ENCODE measurements at places on chromosomes 6 and 20.

DNA sequence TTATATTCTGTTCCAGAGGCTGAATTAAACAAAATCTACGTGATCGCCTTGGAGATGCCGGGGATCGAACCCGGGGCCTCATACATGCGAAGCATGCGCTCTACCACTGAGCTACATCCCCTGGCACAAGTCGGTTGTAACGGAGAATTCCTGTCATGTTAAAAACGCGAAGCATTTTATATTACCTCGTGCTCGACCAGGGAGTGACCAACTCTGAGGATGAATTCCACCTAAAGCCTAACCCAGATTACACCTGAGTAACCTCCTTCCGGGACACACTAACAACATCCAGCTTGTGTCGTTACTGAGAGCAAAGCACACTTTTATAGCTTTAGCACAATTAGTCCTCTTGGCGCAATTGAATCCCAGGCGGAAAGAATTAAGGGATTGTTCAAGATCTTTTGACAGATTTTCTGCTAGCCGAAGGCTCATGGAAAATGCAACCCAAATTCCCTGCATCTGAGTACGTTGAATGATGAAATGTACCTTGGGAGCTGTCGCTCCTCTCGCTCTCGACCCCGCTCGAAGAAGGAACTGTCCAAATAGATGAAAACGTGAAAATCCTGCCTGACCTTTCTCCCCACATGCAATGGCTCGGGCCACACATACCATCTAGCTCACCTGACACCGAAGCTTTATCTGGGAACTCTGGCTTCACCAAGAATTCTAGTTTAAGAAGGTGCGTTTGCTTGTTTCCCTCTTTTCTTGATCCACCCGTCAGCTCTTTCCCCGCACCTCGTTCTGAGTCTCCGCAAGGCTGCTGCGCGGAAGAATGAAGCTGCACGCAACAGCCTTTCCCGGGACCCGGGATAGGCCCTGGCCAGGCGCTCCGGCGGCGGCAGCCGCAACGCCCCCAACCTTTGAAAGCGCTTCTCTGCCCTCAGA, 148.3 kb downstream of the GPX5 start:
- DNase-seq: peak; percentile 70

DNA sequence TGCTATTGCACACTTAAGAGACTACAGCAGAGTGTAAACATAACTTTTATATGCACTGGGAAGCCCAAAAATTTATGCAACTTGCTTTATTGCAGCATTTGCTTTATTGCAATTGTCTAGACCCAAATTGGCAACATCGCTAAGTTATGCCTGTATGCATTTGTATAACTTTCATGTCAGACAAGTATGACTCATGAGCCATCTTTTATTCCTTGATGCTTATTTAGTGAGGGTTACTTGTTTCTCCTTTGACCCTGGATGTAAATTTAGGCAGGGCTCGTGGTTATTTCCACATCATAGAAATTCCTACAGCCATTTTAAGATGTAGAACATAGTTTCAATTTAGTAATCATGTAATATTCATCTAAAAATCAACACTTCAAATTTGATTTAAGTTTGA, 130.3 kb upstream of the LY86 start:
- DNase-seq: no peak

DNA sequence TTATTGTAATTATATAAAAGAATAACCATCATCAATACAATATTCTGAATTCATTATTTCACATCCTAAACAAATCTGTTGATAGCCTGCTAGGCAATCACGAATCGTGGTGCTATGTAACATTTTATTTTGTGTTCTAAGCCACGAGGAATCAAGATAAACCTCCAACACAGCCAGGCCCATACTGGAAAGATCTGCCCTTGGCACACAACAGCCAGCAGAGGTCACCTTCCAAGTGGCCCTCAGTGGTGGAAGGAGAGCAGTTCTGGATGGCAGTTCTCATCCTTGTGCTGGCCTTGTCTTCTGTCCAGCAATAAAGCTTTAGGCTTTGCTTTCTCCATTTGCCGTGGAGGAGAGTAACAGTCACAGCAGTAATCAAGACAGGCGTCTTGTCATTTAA, 13.2 kb downstream of the ZNF831 start:
- no peak for DNase-seq

DNA sequence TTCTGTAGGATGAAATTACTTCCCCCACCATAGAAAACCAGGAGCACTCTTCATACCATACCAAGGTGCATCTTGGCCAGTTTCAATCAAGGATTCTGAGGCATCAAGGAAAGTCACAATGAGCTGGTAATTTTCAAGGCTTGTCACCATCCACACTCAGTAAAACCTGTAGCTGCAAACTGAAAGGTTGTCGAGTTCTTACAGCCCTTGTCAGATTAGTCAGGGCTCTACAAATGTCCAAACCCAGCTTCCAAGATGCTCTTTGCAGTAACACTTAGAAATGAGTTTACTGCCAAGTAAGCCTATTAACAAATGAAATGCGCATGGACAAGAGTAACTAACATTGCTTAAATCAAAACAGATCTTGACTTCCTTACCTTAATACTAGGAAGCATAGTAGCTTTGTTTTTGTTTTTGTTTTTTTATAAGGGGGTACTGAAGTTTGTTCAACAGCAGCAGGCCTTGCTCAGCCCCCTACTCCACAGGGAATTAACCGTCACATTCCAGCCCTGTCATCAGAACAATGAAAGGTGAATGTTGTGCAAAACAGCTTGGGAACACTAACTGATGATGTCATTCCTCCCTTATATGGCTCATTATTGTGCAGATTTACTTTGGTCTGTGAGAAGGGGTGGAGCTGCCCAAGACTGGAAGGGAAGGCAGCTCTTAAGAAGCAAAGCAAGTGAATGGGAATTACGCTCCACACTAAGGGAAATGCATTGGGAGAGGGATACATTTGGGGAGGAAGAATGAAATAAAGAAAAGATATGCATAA, 49.9 kb upstream of the TMEM30A start:
- no peak for DNase-seq

- DNase-seq: peak; percentile 62
These were observed 143.7 kb downstream of the KLHL32 start for GRCh38 chr6:97068211-97068610.

DNA sequence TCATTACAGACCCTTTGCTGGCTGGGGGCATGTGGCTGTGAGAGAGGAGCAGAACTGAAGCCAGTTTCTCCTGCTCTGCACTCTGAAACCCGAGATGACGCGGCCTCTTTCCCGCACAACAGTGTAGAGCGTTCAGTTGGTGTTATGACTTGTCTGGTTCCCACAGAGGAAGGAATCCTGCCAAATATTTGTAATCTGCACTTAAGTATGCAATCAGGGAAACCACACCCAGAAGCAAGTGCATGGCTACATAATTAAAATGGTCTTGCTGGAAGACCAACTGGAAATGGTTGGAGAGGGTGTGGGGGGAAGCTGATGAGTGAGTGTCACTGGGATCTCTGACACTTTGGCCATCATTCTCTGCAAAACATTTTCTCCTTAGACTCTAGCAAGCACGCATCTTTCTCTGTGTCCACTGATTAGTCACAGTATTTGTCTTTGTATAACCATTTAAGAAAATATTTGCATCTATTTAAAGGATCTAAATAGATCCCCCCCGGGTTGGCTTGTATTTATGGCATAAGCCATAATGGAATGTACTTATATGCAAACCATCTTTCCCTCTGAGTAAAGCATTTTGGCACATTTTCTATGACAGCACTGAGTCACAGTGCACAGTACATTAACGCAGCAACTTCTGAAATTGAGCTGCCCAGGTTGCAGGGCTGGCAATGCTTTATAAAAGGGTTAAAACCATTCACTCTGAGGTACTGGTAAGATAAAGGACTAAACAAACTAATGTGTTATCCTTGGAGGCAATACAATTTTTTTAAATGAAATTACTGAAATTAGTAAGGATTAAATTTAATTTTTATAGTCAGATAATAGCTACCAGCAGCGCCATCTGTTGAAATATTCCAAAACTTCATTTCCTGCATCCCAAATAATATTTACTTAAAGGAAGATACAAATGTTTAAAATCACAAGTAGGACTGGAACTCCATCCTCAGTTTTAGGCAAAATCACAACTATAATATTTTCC, 76.7 kb downstream of the FOXC1 start:
- DNase-seq: peak; percentile 61

DNA sequence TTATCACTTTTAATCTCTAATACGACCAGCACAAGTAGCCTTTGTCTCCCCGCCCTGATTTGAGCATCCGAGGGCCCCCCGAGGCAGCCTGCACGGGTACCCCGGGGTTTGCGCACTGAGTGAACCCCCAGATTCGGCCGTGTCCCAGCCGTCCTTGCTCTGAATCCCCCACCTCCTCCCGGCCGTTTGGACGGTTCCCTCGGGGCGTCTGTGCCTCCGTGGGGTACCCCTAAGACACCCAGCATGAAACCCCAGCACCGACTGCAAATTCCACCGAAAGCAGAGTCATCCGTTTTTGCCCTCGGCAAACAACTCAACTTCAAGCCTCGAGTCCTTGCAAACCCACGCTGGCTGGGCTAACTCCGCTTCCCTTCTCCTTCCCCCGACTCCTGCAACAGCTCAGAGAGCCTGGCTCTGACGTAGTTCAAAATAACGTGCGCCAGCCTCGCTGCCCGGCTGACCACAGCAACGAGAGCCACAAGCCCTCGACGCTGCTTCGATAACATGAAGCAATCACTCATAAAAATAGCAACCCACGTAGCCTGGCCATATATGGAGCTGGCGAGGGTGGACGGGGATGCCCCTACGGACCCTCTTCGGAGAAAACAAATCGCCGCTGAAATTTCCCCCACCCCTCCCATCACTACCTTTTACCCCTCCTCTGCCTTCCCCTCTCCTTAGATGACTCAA, 764 bp upstream of the SNAP25 start:
- no peak for DNase-seq

DNA sequence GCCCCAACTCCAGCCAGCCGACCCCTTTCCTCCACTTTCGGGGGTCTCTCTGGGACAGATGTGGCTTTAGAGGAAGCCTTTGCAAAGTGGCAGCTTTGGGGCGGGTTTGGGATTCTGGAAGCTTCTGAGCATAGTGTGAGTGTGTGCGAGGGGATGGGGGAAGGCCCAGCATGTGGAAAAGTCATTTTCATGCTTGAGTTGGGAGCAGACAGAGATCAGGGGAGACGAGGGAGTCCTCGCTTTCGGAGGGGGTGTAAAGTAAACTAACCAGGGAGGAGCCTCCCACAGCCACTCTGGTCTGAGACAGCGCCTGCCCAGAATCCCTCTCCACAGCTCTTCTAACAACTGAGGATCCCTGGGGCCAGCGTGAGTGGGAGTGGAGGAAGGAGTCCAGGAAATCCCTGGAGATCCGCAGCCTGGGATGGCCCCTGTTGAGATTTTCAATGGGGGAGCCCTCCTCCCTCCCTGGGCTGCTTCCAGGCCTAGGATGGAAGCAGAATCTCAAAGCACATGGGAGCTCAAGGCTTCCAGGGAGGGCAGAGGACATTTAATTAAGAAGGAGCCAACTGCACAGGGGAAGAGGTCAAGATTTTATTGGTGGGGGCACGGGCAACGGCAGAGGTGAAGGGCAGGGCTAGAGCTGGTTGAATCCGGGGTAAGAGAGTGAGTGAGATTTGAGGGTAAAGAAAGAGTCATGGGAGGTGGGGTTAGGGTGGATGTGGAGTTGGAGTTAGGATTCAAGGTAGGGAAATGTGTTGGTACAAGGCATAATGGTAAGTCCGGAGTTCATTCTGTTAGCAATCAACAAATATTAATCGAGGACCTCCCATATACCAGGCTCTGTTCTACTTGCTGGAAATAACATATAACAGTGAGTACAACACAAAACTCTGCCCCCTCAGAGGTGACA, 102.3 kb upstream of the FOXP4 start:
- no peak for DNase-seq

DNA sequence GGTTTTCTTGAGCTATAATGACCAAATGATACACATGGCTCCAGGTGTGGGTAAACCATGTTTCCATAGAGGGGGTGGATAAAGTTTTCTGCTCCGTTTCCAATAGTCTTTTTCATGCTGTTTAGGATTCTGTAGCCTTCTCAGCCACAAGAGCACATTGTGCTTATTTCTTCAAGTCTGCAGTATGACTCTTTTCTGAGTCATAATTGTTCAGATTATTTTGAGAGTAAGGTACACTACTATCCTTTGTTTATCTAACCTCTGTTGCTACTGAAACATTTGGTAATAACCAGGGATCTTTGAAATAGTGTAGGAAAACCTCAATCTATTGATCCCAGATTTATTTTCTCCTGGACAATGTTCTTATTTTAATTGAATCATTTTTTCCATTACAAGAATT, 247.9 kb upstream of the BMP2 start:
- DNase-seq: no peak
